ENCODE measurements at places on chromosomes 7 and 10. TPM values are rescaled to one million over a fixed set of nuclear protein-coding genes. Genes with fewer than 3 reads are reported as not detected.

DNA sequence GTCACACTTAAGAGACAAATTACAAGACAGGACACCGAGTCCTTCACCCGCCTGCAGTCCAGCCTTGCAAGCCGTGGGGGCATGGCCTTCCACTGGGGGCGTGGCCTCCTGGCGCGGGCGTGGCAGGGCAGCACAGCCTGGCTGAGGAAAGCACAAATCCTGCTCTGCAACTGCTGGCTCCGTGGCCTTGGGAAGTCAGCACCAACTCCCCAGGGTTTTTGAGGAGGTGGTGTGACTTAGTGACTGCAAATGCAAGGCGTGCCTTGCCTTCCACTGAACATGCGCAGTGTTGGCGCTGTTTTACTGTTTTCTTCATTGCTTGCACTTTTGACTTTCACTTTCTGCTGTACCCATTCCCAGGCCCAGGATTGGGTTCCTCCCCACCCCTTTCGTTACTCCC lies 12.9 kb upstream of the BMS1 start:
- peaks cover 23% of the 10 kb centered on the region for H3K27me3 ChIP-seq
- no peak overlapping the region for H3K4me3 ChIP-seq

DNA sequence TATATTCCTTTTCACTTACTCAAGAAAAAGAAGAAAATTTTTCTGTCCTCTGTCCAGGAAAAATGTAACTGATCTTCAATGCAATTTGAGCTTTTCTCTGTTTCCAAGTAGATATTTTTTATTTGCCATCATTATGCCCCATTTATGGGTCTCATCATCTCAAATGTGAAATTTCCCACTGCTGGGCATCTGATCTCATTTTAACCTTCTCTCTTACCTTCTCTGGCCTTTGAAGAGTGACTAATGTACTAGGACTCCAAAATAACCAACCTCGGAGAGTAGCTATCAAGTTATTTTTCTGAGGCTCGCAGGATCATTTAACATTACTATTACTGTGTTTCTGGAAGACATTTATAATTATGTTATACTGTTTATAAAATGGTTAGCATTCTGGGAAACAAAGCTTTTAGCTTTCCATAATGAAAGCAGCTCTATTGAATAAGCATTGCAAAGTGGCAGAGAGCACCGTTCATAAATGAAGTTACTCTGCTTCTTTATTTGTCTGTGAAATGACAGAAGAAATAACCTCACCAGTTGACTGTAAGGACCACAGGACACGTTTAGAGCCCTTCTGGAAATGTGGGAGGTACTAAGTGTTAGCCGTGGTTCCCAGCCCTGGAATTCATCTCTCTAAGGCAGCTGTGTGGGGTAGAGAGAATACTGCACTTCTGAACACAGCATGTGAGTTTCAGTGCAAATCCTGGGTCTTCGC lies 33.3 kb upstream of the NMT2 start:
- H3K27ac ChIP-seq, result no peak overlapping the region
- no peaks in the 10 kb centered on the region for H3K36me3 ChIP-seq
- H3K4me3 ChIP-seq, result no peak overlapping the region
- H3K27me3 ChIP-seq, result no peaks in the 10 kb centered on the region

DNA sequence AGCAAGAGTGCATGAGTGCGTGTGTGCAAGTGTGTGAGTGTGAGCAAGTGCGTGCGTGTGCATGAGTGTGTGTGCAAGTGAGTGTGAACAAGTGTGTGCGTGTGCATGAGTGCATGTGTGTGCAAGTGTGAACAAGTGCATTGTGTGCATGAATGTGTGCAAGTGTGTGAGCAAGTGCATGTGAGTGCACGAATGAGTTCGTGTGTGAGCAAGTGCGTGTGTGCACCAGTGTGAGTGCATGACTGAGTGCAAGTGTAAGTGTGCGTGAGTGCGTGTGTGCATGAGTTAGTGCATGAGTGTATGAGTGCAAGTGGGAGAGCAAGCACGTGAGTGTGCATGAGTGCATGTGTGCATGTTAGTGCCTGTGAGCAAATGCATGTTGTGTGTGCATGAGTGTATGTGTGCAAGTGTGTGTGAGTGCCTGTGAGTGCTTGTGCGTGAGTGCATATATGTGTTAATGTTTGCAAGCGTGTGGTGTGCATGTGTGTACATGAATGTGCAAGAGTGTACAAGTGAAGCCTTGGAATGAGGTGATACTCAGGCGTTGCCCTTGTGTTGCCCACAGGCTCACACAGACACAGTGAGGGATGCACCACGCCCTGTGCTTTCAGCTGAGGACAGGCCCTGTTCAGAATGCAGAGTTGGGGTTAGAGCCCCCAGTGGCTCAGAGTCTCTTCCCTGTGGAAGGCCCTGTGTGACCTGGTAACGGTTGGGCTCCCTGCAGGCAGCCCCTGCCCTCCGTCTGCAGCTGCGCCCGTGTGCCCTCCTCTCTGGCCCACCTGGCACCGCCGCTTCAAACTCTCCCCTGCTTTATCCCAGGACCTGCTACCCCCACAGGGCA lies 97.1 kb downstream of the NKX6-2 start:
- no peaks in the 10 kb centered on the region for H3K27me3 ChIP-seq
- no peak overlapping the region for H3K4me3 ChIP-seq
- peaks cover 17% of the 10 kb centered on the region for H3K36me3 ChIP-seq
- no peak for DNase-seq
- H3K4me1 ChIP-seq, result peaks cover 28% of the 10 kb centered on the region
- no peak overlapping the region for H3K27ac ChIP-seq

DNA sequence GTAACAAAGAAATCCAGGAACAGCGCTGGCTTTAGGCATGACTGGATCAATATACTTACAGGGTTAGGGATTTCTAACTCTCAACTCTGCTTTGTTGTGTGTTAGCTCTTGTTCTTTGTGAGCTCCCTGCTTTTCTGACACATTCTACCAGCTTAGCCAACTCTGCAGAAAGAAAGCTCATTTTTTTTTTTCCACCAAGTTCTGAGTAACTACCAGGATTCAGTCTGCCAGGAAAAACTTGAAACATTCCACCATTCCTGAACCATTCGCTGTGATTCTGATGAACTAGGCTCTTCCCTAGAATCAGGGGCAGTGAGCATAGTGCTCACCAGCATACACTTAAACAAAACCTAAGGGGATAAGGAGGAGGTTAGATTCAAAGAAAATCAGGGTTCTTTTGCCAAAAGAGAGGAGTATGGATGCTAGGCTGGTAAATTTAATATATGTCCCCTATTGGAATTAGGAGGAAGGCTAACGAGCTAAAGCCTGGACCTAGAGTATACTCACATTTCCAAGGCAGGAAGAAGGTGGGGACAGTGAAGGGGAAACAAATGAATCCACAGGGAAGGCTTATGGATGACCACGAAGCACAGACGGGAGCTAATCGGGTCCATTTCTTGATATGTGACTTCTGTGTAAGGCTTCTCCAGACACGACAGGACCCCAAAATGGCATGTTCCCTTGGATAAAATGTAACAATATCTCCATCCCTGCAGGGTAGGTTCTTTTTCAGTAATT lies 183.4 kb downstream of the PRKG1 start:
- DNase-seq, result no peak
- no peaks in the 10 kb centered on the region for H3K36me3 ChIP-seq
- H3K27me3 ChIP-seq, result no peaks in the 10 kb centered on the region
- H3K4me3 ChIP-seq, result no peak overlapping the region
- H3K4me1 ChIP-seq, result no peaks in the 10 kb centered on the region

DNA sequence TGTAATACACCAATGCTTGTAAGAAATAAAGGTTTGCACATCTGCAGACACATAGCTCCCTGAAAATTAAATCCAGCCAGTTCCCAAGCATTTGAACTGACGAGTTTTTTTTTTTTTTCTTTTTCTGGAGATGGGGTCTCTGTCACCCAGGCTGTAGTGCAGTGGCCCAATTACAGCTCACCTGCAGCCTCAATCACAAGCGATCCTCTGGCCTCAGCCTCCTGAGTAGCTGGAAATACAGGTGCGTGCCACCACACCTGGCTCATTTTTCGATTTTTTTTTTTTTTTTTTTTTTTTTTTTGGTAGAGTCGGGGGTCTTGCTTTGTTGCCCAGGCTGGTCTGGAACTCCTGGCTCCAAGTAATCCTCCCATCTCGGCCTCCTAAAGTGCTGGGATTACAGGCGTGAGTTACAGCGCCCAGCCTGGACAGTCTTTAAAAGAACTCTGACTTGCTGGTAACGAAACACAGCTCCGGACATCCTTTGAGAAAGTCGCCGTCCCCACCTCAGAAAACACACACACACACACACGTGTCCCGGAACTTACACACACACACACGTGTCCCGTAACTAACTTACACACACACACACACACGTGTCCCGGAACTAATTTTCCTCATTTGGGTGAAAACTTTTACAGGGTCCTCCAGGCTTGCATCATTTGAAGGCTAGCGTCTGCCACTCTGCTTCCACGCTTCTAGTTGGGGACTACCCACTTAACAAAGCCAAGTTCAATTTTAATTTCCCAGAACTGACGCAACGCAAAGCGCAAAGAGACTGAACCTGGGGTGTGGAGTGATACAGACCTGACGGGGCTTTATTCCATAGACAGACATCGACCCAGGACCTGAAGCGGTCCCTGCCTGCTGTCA lies 18.6 kb downstream of the OCM2 start:
- H3K4me3 ChIP-seq, result peak overlapping the region; percentile 89
- H3K4me1 ChIP-seq, result peaks cover 13% of the 10 kb centered on the region
- DNase-seq, result no peak
- peaks cover 31% of the 10 kb centered on the region for H3K36me3 ChIP-seq

DNA sequence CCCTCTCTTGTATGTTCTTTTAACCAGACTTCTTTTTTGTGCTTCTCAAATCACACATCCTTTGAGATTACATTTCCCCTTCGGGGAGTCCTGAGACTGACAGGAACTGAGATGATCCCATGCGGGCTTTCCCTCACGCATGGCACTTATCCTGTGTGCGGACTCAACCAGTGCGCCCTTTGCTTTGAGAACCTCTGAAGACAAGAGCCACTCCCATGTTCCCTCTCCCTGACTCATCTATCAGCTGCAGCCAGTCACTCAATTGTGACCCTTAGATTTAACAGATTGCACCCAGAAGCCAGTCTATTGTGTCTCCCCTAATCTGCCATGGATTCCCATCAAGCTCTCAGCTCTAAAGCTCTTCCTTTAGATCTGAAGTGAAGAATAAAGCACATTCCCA lies 353.9 kb upstream of the MEOX2 start:
- no peak overlapping the region for H3K4me3 ChIP-seq
- no peaks in the 10 kb centered on the region for H3K36me3 ChIP-seq
- H3K4me1 ChIP-seq, result no peaks in the 10 kb centered on the region
- H3K27me3 ChIP-seq, result no peaks in the 10 kb centered on the region
- H3K27ac ChIP-seq, result no peak overlapping the region
- DNase-seq, result no peak

DNA sequence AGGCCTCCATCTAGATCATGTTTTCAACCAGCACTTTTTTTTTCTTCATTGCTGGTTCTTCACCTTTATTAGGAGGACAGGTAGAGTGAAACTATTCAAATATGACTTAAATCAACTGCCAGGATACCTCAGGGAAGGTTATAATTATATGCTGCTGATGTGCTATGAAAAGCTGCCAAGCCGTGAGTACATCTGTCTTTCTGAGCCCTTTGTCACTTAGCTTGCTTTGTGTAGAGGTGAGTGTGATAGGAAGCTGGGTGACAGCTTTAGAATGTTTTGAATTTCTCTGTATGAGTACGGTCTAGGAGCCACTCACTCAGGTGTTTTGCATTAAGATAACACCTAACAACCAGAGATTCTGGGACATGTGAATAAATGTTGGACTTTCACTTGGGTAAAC lies 365.2 kb downstream of the OTUD1 start:
- DNase-seq, result no peak
- H3K27ac ChIP-seq, result no peak overlapping the region
- H3K36me3 ChIP-seq, result no peaks in the 10 kb centered on the region
- H3K4me3 ChIP-seq, result no peak overlapping the region

- no peak overlapping the region for H3K27ac ChIP-seq
- peaks cover 10% of the 10 kb centered on the region for H3K4me1 ChIP-seq
- peaks cover 34% of the 10 kb centered on the region for H3K27me3 ChIP-seq
Measured at GRCh38 chr7:115475761-115476385, 554.0 kb downstream of the MDFIC start.

Gene CCL24
- total RNA-seq, result not detected

Gene ARMC3
- total RNA-seq, result not detected

Gene FAM131B
- total RNA-seq, result 0.78 TPM

Gene BTBD16
- total RNA-seq, result not detected

Gene FAM25A
- not detected for total RNA-seq

Gene FKBP6
- not detected for total RNA-seq
